ENCODE measurements at places on chromosomes 5 and 9.

DNA sequence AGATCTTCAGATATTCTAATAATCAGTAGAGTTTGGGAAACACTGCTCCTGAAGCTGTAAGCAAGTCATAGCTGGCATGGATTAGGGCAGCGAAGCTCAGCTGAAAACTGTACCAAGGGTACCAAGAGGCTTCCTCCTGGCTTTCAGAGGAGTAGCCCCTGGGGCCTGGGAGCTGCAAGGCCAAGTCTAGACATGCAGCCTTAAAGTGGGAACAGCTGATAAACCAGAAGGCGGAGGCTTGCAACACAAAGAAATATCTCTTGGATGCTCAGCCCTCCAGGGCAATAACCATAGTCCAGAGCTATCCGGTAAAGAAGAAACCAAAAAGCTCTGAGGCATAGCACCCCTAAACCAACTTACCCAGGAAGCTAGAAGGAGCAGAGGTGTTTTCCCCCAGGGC, 51.5 kb downstream of the MRPS30 start:
- no peak for DNase-seq

- DNase-seq = no peak
Measured at GRCh38 chr9:122116040-122116439, 22.9 kb upstream of the TTLL11 start.

DNA sequence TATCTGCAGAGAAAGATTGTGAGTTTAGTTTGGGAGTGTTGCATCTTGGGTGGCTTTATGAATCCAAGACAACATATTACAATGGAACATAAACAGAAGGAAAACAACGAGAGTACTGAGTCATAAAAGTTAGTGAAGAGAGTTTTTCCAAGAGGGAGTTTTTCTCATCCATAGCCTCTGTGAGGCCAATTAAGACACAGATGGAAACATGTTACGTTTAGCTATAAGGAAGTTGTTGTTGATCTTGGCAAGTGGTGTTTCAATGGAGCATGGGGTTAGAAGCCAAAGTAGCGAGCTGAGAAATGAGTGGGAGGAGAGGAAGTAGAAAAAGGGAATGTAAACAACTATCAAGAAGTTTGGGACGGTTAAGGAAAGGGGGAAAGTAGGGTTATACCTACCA, 53.3 kb upstream of the SPATA31D4 start:
- no peak for DNase-seq

GRCh38 chr5:79105868-79106267, 5.7 kb upstream of the BHMT start:
- DNase-seq = no peak

DNA sequence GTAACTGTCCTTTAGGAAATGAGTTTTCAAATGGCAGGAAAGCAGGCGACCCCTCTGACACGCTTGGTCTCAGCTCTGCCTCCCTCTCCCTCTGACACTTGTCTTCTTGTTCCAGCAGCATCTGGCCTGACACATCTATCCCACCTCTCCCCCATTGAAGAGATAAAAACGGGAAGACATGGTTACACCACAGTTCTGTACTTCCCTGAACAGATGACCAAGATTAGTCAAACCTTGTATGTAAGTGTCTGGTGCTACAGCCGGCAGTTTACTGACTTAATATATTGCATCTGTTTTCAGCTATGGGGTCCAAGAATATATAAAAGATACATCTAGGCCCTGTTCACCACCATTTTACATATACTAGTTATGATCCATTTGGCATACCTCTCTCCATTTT, 29.6 kb upstream of the MLLT3 start:
- DNase-seq = no peak
